ENCODE measurements at places on chromosomes 13 and 19.
A peak's percentile ranks its signal among the peaks of the same experiment; 100 is the strongest.

- no peak for DNase-seq
Measured at GRCh38 chr13:75285310-75285709, 196.7 kb downstream of the TBC1D4 start.

GRCh38 chr19:29665215-29665825 is at the start of gene PLEKHF1:
Gene PLEKHF1, plus strand, starts transcription at chr19:29665461. Its CDS starts 8,379 bp downstream, at chr19:29673840.
- peak; percentile 82 for DNase-seq

- DNase-seq: peak; percentile 83
Measured at GRCh38 chr13:24008679-24009078, 111.4 kb upstream of the C1QTNF9B start.

GRCh38 chr13:27972478-27972820 is 3.3 kb upstream of the CDX2 start:
- DNase-seq: no peak

- DNase-seq: peak; percentile 98
Measured at GRCh38 chr13:110319774-110320509, 12.9 kb downstream of the COL4A2 start.

- DNase-seq: no peak
Measured at GRCh38 chr13:20145521-20145920, 15.3 kb downstream of the GJA3 start.

DNA sequence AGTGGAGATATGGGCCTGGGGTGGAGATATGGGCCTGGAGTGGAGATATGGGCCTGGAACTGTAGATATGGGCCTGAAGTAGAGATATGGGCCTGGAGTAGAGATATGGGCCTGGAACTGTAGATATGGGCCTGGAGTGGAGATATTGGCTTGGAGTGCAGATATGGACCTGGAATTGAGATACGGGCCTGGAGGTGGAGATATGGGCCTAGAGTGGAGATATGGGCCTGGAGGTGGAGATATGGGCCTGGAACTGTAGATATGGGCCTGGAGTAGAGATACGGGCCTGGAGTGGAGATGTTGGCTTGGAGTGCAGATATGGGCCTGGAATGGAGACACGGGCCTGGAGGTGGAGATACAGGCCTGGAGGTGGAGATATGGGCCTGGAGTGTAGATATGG is 402 bp downstream of the KIR3DL3 start:
- no peak for DNase-seq

DNA sequence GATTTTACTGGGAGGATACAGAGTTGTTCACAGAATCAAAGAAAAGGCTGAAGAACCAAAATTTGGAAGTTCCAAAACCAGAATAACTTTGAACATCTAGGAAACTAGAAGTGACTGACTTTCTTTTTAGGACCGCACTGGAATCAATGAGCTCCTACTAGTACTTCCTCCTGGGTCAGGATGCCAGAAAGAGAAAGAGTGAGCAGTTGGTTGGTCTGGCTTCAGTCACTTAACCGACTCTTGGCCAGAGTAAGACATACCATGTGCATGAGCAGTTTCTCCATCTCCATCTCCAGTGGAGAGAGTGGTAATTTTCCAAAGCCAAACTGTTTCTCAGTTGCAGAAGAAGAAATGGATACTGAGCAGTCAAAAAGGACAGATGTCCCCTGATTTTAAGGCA is 27.1 kb upstream of the MTUS2 start:
- peak; percentile 36 for DNase-seq

DNA sequence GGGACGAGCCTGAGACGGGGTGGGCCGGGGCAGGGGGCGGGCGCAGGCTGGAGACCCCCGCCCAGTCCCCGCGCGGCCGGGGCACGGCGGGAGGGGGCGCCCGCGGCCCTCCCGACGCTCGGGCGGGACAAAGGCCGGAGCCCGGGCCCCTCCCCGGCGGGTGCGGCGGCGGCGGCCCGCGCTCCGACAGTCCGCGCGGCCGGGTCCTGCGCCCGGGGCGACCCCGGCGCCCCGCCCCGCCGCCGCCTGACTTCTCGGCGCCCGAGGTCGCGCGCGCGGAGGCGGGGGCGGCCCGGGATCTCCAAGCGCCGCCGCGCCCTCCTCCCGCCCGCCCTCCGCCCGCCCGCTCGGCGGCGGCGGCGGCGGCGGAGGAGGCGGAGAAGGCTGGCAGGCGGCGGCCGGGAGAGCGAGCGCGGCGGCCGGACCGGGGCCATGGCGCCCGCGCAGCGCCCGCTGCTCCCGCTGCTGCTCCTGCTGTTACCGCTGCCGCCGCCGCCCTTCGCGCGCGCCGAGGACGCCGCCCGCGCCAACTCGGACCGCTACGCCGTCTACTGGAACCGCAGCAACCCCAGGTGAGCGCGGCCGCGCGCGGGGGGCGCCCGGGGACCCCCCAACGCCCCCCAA is at the start of gene EFNA2:
Gene EFNA2, plus strand, starts transcription at position 137 of the 624 bp plus-strand sequence. Its CDS starts 296 bp downstream, at position 433.
- DNase-seq: no peak

DNA sequence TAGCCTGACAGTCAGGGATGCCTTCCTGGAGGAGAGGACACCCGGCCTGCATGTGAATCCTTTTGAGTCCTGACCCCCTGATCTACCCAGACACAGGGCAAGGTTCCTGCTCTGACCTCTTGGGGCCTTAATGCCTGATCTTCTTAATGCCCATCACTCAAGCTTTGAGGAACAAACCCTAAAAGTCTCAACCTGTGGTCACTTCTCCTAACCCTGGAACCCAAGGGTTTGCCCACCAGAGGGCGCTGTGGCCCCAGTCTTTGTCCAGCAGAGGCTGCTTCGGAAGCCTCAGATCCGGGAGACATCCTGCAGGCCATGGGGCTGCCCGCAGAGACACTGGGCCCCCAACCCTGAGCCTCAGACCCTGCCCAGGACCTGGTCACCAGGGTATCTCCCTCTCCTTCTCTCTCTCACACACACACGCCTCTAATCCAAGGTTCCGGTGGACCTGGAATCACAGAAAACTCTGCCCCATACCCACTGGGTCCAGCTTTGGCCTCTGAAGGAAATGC is 9.8 kb upstream of the DPF1 start:
- peak; percentile 73 for DNase-seq

DNA sequence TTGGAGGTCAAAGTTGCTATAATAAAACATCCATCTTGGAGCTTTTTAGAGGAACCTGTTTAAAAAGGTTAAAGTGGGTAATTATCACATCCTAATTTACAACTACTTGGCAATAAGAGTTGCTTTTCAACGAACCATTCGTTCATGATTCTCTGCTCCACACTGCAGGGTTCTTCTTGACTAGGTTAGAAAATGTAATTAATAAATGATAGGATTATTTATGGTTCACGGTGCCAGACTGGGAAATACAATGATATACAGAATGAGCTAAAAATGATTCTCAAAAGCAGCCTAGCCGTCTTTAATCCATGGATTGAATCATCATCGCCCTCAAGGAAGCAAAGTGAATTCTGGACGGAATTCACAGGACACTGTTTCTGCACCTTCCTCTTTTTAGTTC is 291.2 kb downstream of the TEX29 start:
- DNase-seq: no peak

DNA sequence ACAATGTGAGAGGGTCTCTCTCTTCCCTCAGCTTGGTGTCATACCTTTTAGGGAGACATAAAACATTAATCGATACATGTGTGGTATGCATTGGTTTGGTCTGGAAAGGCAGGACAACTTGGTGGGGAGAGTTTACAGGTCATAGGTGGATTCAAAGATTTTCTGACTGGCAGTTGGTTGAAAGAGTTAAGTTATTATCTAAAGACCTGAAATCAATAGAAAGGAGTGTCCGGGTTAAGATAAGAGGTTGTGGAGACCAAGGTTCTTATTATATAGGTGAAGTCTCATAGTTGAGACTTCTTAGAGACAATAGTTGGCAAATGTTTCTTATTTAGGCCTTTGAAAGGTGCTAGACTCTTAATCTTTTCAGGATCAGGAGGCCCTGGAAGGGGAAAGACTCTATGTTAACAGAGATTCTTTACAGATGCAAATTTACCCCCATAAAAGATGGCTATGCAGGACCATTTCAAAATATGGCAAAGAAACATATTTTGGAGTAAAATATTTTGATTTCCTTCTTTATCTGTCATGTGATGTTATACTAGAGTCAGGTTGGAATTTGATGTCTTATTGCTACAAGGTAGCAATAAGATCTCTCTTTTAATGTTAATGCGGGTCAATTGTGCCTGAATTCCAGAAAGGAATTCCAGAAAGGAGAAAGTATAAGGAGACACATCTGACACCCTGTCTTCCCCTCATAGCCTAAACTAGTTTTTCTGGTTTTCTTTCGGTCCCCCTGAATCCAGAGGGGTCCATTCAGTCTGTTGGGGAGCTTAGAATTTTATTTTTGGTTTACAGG is 59.2 kb upstream of the RCBTB2 start:
- DNase-seq: no peak

DNA sequence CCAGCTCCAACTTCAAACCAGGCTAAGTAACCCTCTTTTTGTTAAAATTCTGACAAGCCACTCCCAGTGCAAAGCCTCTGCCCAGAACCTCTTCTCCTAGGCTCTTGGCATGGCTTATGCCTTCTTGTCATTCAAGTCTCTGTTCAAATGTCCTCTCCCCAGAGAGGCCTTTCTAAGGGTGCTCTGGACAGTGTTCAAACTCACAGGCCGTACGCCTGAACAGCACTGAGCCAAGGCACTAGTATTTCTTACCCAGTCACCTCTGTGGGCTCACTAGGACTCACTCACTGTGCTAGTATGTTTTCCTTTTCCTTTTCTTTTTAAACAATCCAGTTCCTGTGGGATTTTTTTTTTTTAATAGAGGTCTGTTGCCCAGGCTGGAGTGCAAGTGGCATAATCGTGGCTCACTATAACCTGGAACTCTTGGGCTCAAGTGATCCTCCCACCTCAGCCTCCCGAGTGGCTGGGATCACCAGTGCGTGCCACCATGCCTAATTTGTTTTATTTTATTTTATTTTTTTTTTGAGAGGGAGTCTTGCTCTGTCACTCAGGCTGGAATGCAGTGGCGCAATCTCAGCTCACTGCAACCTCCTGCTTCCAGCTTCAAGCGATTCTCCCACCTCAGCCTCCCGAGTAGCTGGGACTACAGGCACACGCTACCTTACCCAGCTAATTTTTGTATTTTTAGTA is 2.3 kb upstream of the ASF1B start:
- DNase-seq: peak; percentile 22

GRCh38 chr19:30457484-30457883 is 85.3 kb downstream of the ZNF536 start:
- DNase-seq: no peak

DNA sequence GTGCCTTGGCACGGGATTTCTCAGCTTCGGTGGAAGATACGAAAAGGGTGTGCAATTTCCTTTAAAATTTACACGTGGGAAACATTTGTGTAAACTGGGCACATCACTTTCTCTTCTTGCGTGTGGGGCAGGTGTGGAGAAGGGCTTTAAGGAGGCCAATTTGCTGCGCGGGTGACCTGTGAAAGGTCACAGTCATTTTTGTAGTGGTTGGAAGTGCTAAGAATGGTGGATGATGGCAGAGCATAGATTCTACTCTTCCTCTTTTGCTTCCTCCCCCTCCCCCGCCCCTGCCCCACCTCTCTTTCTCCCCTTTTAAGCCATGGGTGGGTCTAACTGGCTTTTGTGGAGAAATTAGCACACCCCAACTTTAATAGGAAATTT is 7.2 kb downstream of the SLITRK5 start:
- DNase-seq: no peak

DNA sequence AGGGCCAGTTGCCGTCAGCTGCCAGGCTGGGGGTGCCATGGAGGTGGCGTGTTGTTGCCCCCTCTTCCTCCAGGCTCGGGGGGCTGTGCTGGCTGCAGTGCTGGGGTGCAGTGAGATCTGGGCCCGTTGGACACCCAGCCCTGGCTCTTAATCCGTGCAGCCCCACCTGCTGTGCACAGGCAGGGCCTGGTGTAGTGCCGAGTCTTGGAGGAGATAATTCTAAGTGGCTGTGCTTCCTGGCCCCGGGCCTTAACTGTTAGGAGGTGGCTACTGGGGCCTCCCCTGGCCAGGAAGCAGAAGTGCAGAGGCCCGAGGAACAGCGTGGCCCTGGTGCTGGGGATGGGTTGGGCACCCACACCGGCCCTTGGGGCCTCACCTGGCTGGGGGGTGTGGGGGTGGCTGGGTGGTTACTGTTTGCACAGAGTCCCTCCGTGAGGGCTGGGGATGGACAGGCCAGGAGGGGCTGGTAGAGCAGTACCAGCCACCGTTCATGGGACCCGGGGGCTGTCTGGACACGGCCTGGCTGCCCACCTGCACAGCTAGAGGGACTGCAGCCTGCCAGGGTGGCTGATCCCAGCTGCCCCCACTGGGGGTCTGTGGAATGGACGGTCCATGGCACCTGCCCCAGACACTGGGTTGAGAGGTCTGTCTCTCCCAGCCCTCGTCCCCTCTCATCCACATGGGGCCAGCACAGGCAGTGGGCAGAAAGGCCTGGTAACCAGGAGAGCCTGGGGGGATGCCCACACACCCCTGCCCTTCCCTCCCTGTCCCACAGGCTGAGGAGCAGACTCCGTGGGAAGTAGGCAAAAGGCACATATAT is 3.3 kb downstream of the GPX4 start:
- peak; percentile 71 for DNase-seq
